Activated CD4-positive, alpha-beta T cell treated with anti-CD3 and anti-CD28 coated beads for 36 hours (primary cell): ENCODE measurements at places on chromosomes 3 and 15. TPM values are rescaled to one million over a fixed set of nuclear protein-coding genes. Genes with fewer than 3 reads are reported as not detected.

DNA sequence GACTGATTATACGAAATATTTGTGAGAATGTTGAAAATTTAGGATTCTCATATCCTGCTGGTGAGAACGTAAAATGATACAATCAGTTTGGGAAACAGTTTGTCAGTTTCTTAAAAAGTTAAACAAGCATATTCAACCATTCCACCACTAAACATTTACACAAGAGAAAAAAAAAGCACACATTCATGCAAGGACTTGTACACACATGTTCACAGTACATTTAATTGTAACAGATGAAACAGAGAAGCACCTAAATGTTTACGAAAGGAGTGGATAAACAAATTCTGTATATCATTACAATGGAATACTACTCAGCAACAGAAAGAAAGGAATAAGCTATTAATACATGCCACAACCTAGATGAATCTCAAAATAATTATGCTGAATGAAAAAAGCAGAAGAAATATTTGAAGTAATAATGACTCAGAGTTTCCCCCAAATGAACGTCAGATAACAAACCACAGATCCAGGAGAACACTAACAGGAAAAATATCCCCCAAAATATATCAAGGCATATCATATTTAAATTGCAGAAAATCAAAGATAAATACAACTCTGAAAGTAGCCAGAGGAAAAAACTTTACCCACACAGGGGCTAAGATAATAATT lies 14.3 kb downstream of the ANKRD28 start:
- DNase-seq: no peak

DNA sequence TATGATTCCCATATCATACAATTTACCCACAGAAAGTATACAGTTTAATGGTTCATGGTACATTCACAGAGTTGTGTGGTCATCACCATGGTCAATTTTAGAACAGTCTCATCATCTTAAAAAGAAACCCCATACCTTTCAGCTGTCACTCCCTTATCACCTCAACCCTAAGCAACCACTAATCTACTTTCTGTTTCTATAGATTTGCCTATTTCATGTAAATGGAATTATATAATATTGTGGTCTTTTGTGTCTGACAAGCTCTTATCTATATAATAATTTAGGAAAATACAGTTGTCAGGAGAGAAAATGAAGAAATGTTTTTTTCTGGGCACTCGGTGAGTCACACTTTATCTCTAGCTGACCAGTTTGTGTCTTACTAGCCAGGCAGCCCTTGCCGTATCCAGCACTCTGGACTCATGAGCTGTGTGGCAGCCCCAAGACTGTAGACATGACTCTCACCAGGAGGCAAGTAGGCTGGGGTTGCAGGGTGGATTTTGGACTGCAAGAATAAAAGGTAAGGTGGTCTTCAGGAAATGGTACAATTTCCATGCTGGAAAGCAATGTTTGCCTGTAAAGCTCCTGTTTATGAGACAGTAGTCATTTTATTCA lies 234.6 kb downstream of the THRB start:
- DNase-seq: no peak

GRCh38 chr15:94607176-94607654 lies 375.9 kb downstream of the MCTP2 start:
- DNase-seq: no peak

DNA sequence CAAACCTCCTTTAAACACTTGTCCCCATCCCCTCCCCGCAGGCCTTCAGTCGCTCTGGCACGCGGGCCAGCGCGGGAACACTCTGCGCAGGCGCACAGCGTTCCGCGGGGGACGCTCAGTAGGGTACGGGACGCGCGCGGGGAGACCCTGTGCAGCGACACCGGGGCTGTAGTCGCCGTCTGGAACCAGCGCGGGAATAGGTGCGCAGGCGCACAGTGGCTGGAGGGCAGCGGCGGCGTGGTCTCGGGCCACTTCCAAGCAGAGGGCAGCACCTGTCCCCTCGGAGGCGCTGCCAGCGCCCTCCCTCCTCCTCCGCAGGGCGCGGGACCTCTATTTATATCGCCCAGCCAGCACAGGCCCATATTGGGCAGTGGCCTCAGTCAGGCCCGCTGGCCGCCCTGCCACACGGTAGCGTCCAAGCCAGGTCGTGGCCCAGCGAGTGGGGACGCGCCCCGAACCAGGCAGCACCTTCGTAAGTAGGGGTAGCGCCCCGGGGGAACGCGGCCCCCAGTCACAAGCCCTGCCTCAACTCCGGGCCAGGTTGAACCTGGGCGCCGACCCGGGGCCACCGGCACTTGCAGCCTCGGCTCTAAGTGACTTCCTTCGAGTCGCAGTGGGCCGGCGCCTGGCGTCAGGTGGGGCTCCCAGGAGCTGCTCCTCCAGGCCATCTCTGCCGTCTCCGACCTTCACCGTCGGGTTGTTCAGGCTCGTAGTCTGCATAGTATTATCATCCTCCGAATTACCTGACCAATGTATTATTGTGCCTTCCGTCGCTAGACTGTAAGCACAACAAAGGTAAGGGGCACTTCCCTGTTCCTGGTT lies at the start of gene KBTBD12:
TSS of gene KBTBD12 (plus strand) at position 118 of the 822 bp plus-strand sequence. CDS start 7,830 bp downstream, outside the sequence.
- peak; percentile 7 for DNase-seq

The CA12 gene
- 0.46 TPM for total RNA-seq

The PRKCD gene
- total RNA-seq: 26.5 TPM
